ENCODE measurements at places on chromosomes 7 and 10.

DNA sequence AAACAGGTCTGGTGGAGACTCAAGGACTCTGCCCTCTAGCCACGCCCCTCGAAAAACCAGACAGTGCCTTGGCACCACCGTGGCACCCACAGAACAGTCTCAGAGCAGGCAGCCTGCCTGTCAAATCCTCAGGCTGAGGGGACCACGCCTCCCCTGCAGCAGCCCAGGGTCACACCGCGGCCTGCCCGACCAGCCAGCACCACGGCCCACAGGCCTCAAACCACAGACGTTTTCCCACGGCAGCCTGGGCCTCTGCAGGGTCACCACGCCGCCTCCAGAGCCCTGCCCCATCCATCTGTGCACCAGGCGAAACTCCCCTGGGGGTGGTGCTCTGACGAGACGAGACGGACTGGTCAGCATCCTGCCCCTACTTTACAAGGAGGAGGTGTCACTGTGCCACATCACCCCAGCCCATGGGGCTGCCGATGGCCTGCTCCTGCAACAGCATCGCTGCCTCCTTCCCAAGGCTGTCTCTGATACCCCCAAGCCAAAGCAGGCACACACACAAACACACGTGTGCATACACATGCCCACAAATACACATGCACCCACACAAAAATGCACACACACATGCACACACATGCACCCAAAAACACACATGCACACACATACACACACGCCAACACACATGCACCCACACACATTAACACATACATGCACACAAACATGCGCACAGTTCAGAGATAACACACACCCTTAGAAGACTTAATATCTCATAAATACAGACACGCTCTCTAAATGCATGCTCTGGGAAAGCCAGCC lies 24.6 kb downstream of the PAPOLB start:
- DNase-seq: no peak

DNA sequence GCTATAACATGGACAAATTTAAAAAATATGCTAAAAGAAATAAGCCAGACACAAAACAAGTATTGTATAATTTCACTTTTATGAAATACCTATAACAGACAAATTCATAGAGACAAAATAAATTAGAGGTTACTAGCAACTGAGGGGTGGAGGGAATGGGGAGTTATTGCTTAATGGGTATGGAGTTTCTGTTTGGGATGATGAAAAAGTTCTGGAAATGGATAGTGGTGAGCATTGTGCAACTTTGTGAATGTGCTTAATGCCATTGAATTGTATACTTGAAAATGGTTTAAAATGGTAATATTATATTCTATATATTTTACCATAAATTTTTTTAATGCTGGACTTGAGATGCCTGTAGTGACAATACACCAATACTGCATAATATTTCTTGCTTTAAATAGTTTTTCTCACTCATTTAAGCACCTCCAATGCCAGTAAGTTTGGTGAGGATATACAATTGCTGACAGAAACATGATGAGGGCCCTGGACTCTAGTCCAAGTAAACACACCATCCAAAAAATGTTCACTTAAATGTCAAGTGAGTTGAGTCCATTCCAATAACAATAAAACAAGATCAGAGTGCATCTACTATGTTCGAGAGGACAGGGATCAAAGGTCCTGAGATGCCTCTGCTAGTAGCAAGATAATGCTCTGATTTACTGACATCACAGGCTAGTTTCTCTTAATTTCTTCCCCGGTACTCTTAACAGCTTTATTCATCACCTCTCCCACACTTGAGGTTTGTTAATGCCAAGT lies 71.9 kb downstream of the NT5C2 start:
- no peak for DNase-seq

DNA sequence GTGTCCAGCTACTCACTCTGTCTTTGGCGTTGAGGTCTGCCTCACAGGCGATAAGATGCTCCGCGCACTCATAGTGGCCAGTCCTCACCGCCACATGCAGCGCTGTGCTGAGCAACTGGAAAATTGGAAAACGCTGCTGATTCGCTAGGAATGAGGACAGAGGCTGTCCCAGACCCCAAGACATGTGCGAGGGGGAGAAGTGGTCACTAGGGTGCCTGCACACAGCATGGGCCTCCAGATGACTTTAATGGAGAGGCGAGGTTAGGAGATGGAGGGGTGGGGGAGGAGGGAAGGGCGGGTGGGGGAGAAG lies 5.2 kb downstream of the ANKRD1 start:
- no peak for DNase-seq

DNA sequence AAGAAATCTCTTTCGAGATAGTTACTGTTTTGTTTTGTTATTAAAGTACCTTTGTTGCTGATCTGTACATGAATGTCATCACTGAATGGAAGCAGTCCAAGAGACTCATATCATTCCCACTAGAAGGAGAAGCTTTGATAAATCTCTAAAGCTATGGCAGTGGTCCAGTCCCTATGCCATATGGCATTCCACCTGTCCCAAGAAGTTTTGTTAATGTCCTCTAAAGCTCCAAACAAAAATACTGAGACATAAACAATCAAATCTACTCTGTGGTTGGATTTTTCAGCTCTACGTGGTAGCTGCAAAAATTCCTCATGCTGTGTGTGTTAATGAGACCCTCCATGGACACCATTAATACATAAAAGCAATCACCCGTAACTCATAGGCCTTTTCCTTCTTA lies 94.1 kb downstream of the LRRN3 start:
- no peak for DNase-seq

DNA sequence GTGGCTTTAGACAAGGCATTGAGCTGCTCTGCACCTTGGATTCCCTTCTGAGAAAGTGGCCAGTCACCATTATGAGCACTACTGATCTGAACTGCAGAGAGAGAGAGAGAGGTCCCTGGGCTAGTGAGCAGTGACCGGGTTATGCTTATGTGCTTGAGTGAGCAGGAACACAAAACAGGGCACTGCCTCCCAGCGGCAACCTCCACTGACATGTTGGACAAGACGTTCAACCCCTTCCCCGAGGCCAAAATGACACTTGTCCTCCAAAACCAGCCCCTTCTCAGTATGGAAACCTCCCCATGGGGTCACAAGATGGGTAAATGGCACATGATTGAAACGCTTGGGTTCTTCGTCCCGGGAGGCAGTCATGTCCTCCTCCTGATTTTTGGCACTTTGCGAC lies 339.4 kb upstream of the ZMIZ1 start:
- no peak for DNase-seq

DNA sequence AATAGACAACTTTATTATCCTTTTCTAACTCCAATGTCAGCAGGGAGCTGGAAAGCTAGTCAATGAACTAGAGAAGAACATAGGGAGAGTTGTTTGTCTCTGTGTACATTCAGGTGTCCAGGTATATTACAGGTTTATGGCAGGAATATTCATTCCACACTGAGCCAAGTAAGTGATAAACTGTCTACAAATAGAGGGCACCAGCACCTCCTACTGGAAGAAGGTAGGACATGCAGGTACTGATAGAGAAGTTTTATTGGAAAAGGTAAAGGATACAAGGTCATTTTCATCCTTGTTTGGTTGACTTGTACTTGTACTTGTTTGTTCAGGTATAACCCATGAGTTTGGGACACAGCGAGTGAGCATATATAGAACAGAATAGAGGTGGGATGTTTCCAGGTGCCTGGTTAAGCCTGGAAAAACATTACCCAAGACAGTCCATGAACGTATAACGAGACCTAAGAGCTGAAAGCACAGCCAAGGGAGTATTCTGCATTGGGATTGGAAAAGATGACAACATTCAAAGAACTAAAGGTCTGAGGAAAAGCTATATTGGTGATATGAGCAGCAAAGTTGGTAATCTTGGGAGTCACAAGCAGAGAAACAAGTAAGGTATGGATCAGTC lies 61.4 kb upstream of the PPP1R3C start:
- no peak for DNase-seq

- DNase-seq: no peak
Measured at GRCh38 chr7:69640925-69641594, 42.8 kb downstream of the AUTS2 start.

DNA sequence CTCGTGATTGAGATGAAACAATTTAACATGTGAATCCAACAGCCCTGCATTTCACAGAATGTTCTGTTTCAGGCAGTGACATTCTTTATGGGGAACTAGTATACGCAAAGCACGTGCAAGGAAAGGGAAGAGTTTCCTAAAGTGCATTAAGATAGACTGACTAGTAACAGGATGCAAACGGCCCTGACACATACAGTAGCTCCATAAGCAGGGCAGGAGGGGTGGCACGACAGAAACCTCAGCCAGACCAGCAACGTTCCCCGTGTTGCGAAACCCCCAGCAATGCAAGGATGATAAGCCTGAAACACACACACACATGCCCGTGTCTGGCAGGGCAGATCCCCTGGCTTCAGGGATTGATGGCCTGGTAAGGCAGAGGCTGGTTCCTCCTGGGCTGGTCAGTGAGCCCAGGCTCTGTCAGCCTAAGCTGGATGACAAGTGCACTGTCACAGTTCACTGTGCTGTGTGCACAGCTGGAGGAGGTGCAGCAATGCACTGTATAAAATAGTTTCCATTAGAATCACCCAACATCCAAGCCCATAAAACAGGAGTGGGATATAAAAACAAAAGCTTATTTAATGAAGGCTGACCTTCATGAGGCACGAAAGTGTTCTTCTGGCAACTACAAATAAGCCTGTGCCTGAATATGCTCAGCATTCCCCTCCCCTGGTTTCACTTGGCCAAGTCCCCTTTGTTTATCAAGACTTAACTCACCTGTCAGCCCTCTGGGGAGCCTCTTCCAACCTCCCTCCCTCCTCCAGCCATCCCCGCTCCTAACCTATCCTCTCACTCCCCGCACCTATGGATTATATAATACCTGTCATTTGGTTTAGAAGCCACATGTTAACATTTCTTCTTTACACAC lies 88.8 kb downstream of the GSAP start:
- DNase-seq: no peak

GRCh38 chr7:7820939-7821338 lies 102.5 kb upstream of the RPA3 start:
- no peak for DNase-seq

DNA sequence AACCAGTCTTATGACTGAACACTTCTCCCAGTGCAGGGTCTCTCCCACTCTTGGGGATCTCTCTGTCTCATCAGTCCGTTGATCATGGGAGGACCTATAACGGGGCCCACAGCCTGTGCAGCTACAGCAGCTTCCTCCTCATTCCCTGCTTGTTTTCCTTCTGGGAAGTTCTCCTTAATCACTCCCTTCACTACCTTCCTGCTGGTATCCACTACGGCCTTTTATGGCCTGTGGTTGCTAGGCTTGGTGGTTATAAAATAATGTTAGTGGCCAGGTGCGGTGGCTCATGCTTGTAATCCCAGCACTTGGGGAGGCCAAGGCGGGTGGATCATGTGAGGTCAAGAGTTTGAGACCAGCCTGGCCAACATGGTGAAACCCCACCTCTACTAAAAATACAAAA lies 3.5 kb upstream of the ZNF282 start:
- DNase-seq: no peak

GRCh38 chr7:22121702-22122474 lies 176.2 kb upstream of the CDCA7L start:
- DNase-seq: no peak

GRCh38 chr7:116981939-116982338 lies 28.6 kb downstream of the ST7 start:
- DNase-seq: no peak
